ENCODE measurements at places on chromosomes 12 and 14.
A peak's percentile ranks its signal among the peaks of the same experiment; 100 is the strongest.

DNA sequence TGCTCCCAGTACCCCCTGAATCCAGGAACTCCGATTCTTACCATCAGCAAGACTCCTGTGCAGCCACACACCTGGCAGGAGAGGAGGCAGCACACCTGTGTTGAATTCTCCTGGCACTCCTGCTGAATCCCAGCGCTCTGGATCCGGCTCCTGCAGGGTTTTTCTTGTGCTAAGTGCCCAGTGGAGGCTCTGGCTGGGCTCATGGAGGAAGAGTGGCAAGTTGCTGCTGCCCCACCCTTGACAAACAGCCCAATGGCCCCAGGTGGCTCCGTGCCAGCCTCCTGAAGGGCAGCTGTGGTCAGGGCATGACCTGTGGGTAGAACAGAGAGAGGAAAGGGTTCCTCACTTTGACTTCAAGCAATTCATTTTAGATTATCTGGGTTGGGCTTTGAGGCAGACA is 20.0 kb downstream of the CRACR2A start:
- DNase-seq: no peak

DNA sequence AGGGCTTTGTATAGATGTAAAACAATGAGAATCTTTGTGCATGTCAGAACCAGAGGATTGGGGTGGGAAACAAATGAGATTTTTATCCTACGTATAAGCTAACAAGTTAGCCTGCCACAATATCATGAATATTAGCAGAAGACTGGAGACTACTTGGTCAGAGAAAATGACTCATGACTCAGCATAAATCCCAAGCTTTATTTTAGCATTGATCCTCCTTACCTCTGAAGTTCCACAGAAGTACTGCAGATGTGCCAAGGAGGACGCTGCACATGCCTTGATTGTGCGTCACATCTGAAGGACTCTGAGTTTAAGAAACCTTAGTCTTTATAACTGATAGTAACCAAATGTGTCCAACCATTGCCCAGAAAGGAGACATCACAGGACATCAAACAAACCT is 234.0 kb upstream of the RPL10L start:
- no peak for DNase-seq

DNA sequence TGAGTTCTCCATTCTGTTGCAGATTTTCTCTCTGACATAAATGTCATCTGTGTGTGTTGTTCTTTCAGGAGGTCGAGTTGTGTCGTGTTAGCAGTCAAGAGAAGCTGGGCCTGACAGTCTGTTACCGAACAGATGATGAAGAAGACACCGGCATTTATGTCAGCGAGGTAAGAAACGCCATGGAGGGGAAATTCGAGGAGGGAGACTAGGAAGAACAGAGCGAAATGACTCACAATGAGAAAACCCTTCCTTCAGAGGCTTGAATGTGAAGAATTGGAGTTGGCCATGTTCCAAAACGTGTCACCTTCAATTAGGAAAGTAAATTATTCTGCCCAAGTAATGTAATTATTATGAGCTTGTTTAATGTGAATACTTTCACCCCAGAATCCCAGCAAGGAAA is 364.5 kb downstream of the PDZRN4 start:
- no peak for DNase-seq

DNA sequence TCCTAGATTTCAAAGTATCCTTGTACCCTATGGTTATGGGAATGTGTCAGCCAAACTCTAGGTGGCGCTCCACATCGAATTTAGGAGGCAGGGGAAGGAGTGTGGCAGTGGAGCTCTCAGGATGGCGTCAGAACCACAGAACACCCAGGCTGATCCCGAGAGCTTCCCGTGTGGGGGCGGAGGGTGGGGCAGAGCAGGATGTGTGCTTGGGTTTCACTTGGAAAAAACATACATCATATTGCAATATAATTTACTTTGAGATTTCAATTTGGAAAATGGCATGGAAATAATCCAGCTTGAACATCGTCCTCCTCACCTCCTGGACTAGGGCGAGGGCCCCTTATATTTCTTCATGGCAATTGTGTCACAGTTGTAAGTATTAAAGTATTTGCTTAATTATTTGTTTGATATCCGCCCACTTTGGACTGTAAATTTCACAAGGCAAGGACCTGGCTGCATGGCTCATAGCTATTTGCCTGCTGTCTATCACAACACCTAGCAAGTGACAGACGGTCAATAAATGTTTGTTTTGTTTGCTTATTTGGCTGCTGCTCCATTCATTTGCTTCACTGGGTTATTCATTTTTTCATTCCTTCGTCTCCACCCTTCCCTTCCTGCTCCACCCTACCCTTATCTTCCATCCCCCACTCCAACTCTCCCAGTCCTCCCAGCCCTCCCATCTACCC is 221.5 kb upstream of the HMGA2 start:
- peak; percentile 40 for DNase-seq

GRCh38 chr12:83823386-83824045 is 1089.1 kb downstream of the SLC6A15 start:
- peak; percentile 22 for DNase-seq

DNA sequence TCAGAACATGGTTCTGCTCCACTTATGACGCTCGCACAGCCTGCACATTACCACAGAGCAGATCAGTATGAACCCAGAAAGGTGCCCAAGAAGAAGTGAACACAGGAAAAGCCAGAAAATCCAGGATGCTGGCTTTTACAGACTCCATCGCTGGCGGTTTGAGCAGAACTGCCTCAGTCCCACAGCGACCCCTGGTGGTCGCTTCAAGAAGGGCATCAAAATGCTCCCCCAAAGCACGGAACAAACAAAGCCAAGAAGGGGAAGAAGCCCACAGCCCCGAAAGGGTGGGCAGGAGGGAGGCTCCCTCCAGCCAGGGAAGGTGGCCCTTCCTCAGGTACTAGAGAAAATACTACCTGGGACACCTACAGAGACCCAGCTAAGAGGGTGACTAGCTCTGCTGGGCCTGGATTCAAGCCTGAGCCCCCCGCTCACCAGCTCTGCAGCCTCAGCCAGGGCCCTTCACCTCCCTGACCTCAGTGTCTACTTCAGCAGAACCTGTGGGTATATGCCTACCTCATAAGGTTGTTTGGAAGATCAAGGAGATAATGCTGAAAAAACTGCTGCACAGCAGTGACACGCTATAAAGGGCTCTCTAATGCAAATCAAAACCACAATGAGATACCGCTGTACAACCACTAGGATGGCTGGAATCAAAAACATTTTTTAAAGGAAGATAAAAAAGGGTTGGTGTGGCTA is 98.1 kb downstream of the NCOR2 start:
- no peak for DNase-seq

DNA sequence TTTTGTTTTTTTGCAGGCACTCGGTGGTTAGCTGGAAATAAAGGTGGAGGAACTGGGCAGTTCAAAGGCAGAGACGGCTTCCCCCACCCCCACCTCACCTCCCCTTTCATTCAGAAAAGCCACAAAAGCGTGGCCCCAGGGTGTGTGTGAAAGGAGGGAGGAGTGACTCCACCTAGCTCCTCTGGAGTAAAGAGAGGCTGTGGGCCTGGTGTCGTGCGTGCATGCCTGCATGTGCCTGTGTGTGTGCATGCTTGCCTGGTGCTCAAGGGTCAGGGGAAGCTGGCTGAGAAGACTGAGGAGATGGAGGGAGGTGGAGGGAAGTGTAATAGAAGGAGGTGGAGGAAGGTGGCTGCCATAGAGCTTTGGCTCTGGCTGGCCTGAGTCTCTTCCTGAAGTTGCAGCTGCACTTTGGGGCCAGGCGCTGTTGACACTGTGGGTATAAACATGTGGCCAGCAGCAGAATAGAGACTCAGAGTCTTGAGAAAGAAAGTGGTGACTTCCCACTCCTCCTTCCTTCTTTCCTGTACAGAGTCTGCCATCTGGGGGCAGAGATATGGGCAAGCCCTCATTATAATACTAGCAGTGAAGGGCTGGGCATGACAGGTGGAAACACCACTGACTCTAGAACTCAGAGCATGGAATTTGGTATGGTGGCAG is 36.9 kb upstream of the SINHCAF start:
- peak; percentile 45 for DNase-seq

DNA sequence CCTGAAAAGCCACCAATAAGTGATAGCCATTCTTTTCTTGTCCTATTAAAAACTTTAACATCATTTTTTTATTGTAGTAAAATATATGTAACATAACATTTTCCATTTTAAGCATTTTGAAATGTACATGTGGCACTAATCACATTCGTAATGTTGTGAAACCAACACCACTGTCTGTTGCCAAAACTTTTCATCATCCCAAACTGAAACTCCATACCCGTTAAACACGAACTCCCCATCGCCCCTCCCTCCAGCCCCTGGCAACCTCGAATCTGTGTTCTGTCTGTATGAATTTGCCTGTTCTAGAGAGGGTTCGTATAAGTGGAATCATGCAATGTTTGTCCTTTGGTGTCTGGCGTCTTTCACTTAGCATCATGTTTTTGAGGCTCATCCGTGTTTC is 75.9 kb downstream of the CCDC92 start:
- DNase-seq: no peak

- no peak for DNase-seq
Observed at GRCh38 chr12:94190623-94191022, 42.2 kb downstream of the PLXNC1 start.

DNA sequence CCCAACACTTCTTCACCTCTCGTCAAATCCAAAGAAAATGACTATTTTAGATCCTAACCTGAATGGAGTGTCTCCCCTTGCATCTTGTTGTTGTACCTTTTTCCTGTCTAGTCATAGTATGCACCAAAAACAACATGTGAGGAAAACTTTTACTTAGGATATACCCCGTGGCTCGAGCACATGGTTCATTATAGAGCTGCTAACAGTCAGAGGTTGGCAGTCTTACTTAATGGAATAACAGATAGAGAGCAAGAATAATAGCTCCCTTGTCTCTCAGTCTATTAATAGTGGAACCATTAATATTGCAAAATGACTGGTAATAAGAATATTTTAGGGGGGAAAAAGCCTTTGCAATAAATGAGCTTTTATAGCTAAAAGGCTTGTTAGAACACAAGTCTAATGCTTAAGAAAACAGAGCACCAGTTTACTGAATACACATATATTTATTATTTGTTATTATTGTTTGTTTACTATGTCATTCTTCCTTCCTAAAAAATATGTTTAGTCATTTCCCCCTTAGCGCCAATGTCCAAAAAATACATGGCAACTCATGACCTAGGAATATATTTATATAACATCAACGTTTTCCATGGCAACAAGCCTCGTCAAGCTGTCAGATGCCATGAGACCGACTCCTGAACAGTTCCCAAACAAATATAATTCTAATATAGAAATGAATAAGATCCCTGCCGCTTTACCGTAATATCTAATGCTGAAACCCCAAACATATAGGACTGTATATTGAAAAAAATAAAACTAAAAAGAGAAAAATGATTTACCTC is 592.4 kb downstream of the SOX5 start:
- no peak for DNase-seq

DNA sequence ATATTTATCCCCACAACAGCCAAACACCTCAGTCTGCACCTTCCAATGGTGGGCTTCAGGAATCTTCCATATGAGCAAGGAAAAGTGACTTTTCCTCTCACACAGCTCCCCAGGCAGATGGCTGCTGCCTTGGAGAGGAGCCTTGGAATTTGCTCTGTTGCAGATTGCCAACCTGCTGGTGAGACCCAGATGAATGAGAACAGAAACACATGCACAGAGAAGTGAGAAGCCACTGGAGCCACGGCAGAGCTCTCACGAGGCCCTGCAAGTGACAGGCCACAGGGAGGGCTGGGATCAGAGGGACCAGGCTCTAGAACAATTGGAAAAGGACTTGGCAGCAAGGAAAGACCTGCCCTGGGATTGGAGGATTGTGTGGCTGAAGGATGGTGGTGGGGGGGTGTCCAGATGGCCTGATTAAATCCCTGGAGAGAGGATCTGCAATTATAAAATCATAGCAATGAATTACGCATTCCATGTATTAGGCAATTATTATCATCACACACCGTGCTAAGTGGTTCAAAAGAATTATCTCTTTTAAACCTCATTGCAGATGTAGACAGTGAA is 84.9 kb upstream of the PWP1 start:
- no peak for DNase-seq

DNA sequence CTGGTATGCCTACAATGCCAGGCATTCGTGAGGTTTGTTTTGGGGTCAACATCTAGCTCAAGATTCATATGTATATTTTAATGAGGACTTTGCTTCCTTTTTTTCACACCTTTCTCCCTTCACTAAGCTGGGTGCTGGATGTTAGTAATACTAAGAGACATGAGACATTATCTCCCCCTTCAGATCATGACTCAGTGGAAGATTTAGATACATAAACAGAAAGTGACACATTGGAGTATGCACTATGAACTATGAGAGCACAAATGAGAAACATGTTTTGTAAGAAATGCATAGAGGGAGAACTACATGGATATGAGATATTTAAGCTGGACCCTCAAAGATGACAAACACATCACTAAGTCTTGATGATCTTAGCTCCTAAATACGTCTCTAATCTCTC is 286.3 kb downstream of the RPAP3 start:
- no peak for DNase-seq

GRCh38 chr12:102061096-102061559 is 663 bp downstream of the WASHC3 start:
- DNase-seq: no peak

DNA sequence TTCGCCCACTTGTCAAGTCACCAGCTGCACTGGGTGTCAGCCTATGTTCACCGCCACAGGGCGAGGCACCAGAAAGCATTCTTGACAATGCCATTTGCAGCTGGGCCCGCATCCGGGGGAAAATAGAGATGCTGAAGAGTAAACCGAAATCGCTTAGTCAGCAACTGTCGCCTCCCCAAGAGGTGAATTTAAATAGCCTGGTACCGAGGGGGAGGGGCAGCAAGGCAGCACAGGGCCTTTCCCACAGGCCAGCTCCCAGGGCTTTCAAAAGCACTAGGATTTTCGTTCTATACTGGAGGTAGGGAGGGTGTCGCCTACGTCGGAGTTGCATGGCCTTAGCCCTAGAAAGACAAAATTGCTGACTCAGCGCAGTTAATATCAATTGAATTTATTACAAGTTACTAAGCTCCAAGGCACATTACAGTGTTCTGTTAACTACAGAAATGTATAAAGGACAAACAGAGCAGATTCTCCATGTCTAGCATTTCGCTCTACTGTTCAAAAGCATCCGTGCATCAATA is 4.3 kb downstream of the IRF2BPL start:
- peak; percentile 85 for DNase-seq
